SJCRH30 (cell line): ENCODE measurements at places on chromosomes 6 and 20. TPM values are rescaled to one million over a fixed set of nuclear protein-coding genes. Genes with fewer than 3 reads are reported as not detected.

DNA sequence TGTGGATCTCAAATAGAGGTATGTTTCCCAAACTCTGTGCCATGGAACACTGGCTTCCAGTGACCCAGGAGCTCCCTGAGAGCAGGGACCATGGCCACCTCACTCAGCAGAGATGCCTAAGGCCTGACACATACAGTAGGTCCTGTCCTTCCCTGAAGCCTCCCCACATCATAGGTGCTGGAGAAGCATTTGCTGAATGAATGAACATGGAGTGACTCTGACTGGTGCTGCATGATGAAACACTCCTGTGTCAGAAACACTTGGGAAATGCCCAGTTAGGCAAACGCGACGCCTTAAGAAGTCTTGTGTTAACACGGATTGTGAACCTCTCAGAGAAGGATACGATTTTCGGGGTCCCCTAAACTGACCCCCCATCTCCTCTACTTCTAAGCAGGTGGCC, 14.3 kb downstream of the SLA2 start:
- H3K27me3 ChIP-seq, result peaks cover 5% of the 10 kb centered on the region; the same call in 1 of the 2 replicates
- no peak for DNase-seq
- peaks cover 10% of the 10 kb centered on the region for H3K4me1 ChIP-seq
- H3K4me3 ChIP-seq, result no peak overlapping the region

DNA sequence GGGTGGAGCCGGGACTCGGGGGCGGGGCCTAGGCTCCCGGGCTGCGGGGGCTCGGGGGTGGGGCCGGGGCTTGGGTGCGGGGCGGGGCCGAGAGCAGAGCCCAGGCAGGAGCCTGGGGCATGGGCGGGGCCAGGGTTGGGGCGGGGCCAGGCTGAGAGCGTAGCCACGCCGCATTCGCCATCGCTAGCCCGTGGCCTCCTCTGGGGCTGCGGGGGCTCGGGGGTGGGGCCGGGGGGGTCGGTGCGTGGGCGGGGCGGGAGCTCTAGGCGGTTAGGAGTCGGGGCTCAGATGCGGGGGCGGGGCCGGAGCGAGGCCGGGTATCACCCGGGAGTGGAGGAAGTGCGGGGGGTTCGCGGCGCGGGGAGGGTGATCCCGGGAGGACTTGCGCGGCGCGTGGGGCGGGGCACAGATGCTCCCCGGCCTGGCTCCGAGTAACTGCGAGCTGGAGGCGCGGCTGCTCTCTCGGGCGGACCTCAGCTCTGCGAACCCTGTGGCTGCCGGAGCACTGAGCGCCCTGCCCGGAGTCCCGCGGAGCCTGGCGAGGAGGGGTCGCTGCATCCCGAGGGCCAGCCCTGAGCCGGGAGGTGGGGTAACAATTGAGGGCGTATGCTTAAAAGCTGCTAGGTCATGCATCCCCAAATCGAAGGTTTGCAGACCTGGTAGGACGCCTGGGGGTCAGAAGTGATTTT, 434 bp upstream of the ECI2 start:
- H3K36me3 ChIP-seq, result peaks cover 3% of the 10 kb centered on the region
- no peaks in the 10 kb centered on the region; the same call in none of the 2 replicates for H3K4me1 ChIP-seq
- no peaks in the 10 kb centered on the region for H3K27me3 ChIP-seq
- peak; percentile 91 for DNase-seq
- peak overlapping the region; percentile 45 for H3K27ac ChIP-seq

DNA sequence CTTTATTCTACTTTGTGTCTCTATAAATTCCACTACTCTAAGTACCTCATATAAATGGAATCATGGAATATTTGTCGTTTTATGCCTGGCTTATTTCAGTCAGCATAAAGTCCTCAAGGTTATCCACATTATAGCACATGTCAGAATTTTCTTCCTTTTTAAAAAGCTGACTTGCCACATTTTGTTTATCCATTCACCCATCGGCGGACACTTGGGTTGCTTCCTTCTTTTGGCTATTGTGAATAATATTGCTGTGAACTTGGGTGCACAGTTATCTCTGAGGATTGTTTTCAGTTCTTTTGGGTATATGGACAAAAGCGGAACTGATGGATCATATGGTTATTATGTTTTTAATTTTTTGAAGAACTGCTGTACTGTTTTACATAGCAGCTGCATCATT, 39.1 kb upstream of the ME1 start:
- no peaks in the 10 kb centered on the region for H3K4me1 ChIP-seq
- no peaks in the 10 kb centered on the region for H3K36me3 ChIP-seq
- H3K27me3 ChIP-seq, result no peaks in the 10 kb centered on the region
- no peak for DNase-seq
- H3K27ac ChIP-seq, result no peak overlapping the region

DNA sequence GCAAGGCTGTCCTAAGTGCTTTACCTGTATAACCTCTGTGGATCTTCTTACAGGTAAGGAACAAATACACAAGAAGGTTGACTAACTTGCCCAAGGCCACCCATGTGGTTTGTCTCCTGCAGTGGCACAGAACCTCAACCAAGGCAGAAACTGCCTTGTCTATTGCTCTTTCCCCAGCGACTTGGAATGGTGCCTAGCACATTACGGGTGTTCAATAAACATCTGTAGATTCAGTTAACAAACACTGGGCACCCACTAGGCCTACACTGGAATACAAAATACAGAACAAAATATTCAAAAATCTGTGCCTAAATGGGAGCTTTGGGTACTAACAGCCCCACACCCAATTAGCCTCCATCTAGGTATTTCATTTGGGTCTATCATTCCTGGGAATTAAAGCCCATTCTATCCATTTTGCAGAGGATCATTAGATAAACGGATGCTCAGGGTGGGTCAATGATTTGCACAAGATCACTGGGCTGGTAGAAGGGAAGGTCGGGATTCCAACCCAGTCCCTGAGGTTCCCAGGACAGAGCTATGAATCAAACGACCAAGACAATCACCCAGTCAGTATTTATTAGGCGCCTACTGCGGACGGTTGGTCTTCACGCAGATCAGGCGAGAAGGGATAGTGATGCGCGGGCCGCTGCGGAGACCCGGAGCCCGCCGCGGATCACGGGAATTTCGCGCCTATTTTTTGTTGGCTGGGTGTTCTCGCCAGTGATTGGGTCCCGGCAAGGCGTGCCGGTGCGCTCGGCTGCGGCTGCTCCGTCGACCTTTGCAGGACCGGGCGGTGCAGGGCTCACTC, at the start of gene STK35:
STK35 (plus strand) TSS at position 771 of the 808 bp plus-strand sequence. CDS start 55 bp downstream, outside the sequence.
- DNase-seq, result peak; percentile 22
- peaks cover 3% of the 10 kb centered on the region; the same call in 1 of the 2 replicates for H3K4me1 ChIP-seq
- peak within 1 kb of the TSS; percentile 99 for H3K27ac ChIP-seq
- H3K27me3 ChIP-seq, result no peaks in the 10 kb centered on the region; the same call in 1 of the 2 replicates
- H3K4me3 ChIP-seq, result peak within 1 kb of the TSS; percentile 94

DNA sequence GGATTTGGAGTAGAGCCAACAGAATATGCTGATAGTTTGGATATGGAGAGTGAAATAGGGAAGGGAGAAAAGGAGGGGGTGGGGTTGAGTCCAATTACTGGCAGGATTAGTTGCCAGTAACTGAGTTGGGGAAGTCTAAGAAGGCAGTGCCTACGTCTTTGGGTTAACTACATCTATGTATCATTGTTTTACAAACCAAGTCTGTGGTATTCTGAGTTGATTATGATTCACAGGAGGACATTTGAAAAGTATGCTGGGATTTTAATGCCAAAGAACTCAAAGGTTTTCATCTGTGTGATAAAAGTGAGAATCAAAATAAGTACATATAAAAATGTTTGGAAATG, 14.7 kb downstream of the DSE start:
- H3K27me3 ChIP-seq, result no peaks in the 10 kb centered on the region
- no peak for DNase-seq
- H3K4me3 ChIP-seq, result no peak overlapping the region
- H3K36me3 ChIP-seq, result 0 out of 2 replicates have a peak, but pooled peaks cover 2% of the 10 kb centered on the region
- peaks cover 15% of the 10 kb centered on the region; the same call in 1 of the 2 replicates for H3K4me1 ChIP-seq
- H3K27ac ChIP-seq, result no peak overlapping the region

DNA sequence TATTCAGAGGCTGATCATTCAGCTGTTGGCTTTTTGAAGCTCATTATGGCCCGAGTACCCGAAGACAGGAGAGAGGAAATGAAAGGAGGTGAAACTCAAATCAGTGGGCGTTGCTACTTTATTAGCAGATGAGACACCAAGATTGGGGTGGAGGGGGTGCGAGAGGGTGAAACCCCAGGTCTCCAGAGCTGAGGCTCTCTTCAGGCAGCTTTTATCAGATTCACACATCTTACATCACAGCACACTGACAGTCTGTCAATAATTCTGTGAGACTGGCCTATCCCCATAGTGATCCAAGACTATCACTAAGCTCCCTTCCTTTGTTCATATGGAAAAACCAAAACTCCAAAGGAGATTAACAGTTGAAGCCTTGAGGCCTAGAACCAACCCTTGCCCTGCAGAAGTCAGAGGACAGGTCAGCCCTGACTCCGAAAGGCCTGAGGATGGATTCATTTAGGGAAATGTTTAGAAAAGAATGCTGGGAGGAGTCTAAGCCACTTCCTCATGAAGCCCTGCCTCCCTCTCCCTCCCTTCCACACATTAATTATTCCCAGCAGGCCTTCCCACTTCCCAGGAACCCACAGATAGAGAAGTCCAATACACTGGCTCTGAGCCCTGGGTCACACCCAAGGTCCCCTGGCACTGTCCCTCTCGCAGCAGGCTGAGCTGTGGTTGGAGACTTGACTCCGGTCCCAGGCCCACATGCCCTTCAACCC, 23.2 kb downstream of the TRERF1 start:
- H3K4me1 ChIP-seq, result no peaks in the 10 kb centered on the region
- H3K27ac ChIP-seq, result no peak overlapping the region
- H3K27me3 ChIP-seq, result no peaks in the 10 kb centered on the region
- H3K36me3 ChIP-seq, result no peaks in the 10 kb centered on the region
- no peak overlapping the region for H3K4me3 ChIP-seq
- DNase-seq, result no peak

- no peaks in the 10 kb centered on the region for H3K4me1 ChIP-seq
- H3K36me3 ChIP-seq, result no peaks in the 10 kb centered on the region
- no peak for DNase-seq
- no peak overlapping the region for H3K27ac ChIP-seq
- H3K4me3 ChIP-seq, result no peak overlapping the region
- peaks cover 39% of the 10 kb centered on the region for H3K27me3 ChIP-seq
Measured at GRCh38 chr20:46192376-46192944, 74.3 kb downstream of the CD40 start.

DNA sequence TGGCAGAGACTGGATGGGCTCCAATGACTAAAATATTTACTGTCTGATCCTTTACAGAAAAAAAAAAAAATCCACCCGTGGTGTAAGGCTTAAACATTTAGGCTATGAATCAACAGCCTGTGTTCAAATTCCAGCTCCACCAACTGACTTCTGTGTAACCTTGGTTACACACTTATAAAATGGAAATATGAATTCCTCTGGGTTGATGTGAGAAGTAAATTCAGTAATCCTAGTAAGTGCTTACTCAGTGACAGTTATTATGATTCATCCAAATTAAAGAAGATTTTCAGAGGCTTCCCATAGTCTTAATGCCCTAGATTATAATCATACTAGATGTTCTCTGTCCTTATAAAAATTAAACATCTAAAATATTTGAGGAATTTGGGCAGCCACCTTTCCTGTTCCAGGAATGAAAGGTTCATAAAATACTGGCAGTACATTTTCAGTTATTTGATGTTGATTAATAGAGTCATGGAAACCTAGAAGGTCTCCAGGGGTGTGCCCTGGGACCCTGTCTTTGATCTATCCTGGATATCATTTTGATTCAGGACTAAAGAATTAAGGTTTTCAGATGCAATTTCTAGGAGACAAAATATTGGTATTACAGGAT, 180.3 kb upstream of the ZNF217 start:
- peak overlapping the region; percentile 5; the same call in 1 of the 2 replicates for H3K27ac ChIP-seq
- DNase-seq, result no peak
- no peaks in the 10 kb centered on the region for H3K27me3 ChIP-seq
- no peaks in the 10 kb centered on the region for H3K36me3 ChIP-seq
- H3K4me1 ChIP-seq, result peaks cover 21% of the 10 kb centered on the region

DNA sequence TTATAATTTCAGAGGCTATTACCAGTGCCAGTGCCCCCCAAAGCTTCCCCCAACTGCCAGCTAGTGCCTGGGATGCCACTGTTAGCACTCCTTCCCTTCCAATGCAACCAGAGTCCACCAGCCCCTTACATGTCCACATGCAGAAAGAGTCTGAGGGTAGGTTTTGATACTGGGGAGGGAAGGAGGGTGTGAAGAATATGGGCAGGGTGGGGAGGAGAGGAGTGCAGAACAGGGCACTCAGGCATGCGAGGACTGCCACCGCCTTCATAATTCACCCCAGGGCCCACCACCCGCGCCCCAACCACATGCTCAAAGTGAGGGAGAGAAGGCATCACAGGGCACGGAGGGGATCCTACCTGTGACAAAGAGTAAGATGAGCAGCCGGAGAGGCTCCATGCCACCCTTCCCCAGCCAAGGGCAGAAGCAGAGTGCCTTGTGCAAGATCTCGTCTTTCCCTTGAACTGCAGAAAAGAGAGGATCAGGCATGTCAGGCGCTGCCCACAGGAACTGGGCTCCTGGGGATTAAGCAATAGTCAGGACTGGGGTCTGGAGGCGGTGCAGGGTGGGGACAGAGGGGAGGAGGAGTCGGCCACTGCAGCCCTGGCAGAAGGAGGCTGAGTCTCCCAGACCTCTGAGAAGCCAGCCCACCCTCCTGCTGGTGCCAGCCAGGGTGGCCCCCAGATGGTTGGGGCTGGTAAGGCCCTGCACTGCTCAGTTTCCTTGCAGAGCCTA, at the start of gene TREM2:
TREM2 (minus strand) TSS at position 430 of the 732 bp plus-strand sequence; CDS start at position 396, 34 bp downstream.
- H3K27ac ChIP-seq, result no peak within 1 kb of the TSS
- peaks cover 29% of the 10 kb centered on the region for H3K4me1 ChIP-seq
- DNase-seq, result no peak
- H3K4me3 ChIP-seq, result no peak within 1 kb of the TSS
- no peaks in the 10 kb centered on the region for H3K27me3 ChIP-seq

DNA sequence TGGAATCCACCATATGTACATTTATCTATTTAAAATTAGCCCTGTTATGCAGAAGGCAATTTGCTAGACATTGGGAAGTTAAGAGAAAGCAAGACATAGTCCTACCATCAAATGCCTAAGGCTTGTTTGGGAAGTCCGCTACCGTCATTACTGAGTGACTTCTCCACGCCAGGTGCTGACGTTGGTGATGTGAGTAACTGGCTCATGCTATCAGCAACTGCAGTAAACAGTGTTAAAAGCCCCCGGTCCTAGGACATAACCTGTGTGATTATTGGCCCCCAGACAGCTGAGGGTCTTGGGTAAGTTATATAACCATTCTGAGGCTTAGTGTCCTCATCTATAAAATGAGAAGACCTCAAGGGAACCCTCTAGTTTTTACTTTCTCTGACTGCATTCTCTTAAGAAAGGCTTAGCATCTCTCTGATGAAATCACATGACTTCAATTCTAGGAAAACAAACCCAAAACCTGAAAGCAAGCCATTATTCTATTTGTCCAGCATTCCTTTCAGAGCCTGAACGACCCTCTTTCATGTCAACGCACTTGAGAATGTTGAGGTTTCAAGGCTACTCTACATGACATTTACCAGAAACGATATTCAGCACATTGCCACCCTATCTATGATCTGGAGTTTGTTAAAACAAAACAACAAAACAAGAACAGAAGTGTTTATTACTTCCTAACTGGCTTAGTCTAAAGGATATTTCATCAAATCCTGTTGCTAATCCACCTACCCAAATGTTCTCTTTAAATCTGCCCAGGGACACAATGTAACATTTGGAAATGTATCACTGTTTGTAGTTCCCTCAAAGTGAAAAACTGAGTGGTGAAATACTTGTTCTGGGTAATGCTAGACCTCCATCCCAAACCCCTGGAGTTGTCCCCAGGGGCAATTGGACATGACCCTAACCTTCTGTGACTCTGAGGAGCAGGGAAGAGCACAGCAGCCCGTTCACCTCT, 133.8 kb downstream of the BTBD3 start:
- H3K4me3 ChIP-seq, result no peak overlapping the region
- peaks cover 8% of the 10 kb centered on the region; the same call in 1 of the 2 replicates for H3K4me1 ChIP-seq
- H3K27ac ChIP-seq, result no peak overlapping the region
- H3K36me3 ChIP-seq, result no peaks in the 10 kb centered on the region
- no peaks in the 10 kb centered on the region for H3K27me3 ChIP-seq

RIPK1 gene
- total RNA-seq, result 6.1 and 7.3 TPM in 2 replicates

MOG gene
- not detected in 2 replicates for total RNA-seq

GGTLC1 gene
- total RNA-seq, result not detected in 2 replicates
